Gastrocnemius medialis (tissue), 4 donors: ENCODE measurements at places on chromosomes 4 and X. TPM values are rescaled to one million over a fixed set of nuclear protein-coding genes. Genes with fewer than 3 reads are reported as not detected.
A peak's percentile ranks its signal among the peaks of the same experiment; 100 is the strongest.

GRCh38 chr4:156948133-156948532, 23.5 kb downstream of the PDGFC start:
- DNase-seq, result no peak

DNA sequence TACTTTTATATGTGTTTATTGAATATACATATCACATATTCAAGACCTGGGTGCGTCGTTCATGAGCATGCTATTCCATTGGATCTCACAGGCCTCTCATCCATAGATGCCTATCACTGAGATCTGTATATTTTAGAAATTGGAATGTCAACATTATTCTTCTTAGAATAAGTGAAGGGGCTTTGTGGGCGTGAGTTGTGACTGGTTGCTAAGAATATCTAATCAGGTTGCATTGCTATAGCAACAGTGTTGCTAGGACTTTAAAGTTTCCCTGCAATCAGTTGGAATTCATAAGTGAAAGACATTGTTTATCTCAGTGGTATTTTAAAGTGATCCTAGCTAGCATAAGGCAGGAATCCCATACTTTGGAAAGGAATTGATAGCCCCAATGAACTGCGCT, 36.7 kb upstream of the ANK2 start:
- no peak for DNase-seq

- no peak for DNase-seq
Observed at GRCh38 chr4:11182586-11183355, 245.9 kb downstream of the HS3ST1 start.

GRCh38 chrX:23765449-23765848, 17.5 kb upstream of the SAT1 start:
- DNase-seq, result no peak

- no peak for DNase-seq
Observed at GRCh38 chr4:102824398-102824797, 3.0 kb downstream of the UBE2D3 start.

GRCh38 chr4:76897536-76898384, at the start of gene SOWAHB:
TSS of gene SOWAHB (minus strand) at chr4:76898144. CDS start at chr4:76897849, 295 bp downstream.
- no peak for DNase-seq

GRCh38 chr4:64251781-64252180, 157.5 kb downstream of the TECRL start:
- no peak for DNase-seq

- no peak for DNase-seq
Observed at GRCh38 chr4:156829201-156829873, 142.3 kb downstream of the PDGFC start.

GRCh38 chr4:11158971-11159370, 269.7 kb downstream of the HS3ST1 start:
- no peak for DNase-seq

DNA sequence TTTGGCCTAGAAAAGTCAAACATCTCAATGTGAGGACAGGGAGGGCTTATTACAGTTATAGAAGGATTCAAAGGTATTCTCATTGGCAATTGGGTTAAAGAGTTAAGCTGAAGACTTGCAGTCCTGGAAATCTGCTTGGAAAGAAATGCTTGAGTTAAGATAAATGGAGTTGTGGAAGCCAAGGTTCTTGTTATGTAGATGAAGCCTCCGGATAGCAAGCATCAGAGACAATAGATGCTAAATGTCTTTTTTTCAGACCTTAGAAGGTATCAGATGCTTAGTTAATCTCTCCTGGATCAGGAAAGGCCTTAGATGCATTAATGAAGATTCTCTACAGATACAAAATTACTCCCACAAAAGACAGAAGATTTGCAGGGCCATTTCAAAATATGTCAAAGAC, 299.3 kb downstream of the CFAP47 start:
- DNase-seq, result no peak

GRCh38 chrX:126141014-126141413, 25.1 kb downstream of the DCAF12L2 start:
- DNase-seq, result no peak

DNA sequence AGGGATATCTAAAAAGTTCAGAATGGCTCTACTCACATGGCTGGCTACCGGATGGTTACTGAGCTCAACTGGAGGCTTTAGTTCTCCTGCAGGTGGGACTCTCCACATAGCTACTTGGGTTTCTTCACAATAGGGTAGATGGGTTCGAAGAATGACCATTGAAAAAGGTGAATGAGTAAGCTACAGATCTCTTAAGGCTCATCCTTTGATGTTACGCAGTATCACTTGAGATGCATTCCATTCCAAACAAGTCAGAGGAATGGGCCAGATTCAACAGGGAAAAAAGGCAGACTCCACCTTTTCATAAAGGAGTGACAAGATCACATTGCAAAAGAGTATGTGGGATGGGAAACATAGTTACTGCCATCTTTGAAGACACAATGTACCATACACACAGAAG, 52.6 kb downstream of the DDX53 start:
- DNase-seq, result no peak

DNA sequence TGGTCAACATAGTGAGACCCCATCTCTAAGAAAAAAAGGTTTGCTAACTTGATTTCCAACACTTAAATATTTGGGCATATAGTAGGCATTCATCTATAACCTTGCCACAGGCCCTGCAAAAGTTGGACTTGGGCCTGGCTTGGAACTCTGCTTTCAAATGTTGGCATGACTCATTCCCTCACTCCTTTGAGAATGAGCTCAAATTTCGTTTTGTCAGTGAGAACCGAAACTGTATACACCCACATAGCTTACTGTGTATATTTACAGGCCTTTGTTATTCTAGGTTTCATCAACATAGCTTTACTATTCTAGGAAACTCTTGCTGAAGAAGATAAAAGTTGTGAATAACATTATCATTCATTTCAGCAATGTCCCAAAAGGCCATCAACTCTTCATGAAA, 88.7 kb upstream of the ELOVL6 start:
- peak; percentile 38 for DNase-seq

DNA sequence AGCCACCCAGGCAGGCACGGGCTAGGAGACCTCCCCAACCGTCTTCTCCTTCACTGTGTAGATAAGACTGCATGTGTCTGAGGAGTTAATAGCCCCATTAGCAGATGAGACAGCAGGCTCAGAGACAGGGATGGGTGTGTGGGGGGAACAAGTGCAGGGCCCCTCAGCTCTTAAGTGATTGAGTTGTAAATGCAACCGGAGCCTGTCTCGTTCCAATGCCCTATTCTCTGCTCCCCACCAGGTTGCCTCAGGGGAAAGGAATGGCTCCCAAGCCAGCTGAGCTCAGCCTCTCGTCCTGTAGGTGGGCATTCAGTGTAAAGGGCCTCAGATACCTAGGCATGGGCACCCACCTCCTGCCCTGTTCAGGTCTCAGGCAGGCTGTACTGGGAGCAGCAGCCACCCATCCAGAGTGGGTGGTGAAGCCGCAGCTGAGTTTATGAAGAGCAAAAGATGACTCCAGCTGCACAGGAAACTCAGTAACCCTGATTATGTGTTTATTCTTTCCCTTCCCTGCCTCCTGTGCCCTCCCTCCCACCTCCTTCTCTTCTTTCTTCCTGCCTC, 87.3 kb downstream of the PJA1 start:
- no peak for DNase-seq

DNA sequence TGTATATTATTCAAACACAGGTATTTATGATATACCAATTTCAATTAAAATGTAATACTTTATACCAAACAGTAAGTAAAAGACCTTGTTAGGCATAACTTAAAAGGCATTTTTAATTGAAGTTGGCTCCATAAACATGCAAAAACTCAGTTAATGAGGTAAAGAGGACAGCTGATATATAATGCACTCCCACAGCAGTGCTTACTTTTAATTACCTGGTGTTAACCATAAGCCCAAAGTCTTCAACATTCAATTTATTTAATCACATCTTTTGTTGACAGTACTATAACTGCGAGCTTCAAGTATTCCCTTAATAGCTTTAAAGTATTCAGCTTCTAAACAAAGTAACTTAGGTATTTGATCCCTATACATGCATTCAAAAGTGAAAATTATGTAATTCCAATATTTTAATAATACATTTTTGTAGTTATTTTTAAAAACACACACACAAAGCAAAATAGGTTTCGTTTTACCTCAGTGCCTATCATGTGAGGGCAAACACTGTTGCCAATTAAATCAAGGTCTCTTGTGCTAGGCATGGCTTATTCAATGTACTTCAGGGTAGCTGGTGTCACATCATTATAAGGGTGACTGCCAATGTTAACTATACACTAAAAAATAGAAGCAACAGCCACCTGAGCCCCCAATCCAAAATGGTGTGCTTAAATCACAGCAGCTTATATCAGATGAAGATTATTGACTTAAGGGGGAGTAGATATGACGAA, 197.1 kb downstream of the LRBA start:
- no peak for DNase-seq

DNA sequence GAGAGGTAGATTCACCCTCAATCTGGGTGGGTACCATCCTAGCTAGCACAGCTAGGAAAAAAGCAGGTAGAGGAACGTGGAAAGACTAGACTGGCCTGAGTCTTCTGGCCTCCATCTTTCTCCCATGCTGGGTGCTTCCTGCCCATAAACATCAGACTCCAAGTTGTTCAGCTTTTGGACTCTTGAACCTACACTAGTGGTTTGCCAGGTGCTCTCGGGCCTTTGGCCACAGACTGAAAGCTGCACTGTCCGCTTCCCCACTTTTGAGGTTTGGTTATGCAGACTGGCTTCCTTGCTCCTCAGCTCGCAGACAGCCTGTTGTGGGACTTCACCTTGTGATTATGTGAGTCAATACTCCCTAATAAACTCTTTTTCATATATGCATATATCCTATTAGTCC, 36.4 kb upstream of the UGT2B4 start:
- DNase-seq, result no peak

- DNase-seq, result no peak
Observed at GRCh38 chrX:14398725-14399124, 130.6 kb upstream of the GLRA2 start.

GRCh38 chr4:81353861-81354260, 117.8 kb downstream of the RASGEF1B start:
- DNase-seq, result no peak

- DNase-seq, result no peak
Observed at GRCh38 chr4:152607178-152607577, 71.3 kb upstream of the FBXW7 start.

GRCh38 chrX:149948016-149948415, 9.7 kb upstream of the EOLA2 start:
- DNase-seq, result no peak

GRCh38 chr4:176844448-176844847, 51.7 kb upstream of the VEGFC start:
- no peak for DNase-seq

DNA sequence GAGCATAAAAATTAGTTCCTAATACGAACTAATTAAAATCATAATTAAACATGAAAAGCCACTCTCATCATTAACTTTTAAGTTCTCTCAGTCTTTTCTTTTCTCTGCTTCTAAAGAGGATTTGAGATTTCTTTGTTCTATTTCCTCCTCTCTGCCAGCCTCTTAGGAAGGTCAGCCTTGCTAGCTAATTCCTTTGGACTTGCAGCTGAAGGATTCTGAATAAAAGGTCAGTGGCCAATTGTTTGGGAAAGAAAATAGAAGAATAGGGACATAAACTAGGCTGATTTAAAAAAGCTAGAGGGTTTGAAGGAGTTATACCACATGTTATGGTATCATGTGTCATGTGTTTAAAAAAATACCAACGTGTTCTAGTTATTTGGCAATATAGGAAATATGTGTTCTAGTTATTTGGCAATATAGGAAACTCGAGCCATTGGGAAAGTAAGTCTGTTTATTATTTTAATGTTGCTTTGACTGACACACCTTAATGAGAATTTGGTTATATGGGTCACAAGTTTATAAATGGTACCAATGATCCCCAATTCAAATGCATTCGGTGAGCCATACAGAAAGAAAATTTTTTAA, 1668.7 kb upstream of the PCDH7 start:
- DNase-seq, result no peak

- no peak for DNase-seq
Observed at GRCh38 chr4:36921476-36922216, 322.9 kb upstream of the NWD2 start.

DNA sequence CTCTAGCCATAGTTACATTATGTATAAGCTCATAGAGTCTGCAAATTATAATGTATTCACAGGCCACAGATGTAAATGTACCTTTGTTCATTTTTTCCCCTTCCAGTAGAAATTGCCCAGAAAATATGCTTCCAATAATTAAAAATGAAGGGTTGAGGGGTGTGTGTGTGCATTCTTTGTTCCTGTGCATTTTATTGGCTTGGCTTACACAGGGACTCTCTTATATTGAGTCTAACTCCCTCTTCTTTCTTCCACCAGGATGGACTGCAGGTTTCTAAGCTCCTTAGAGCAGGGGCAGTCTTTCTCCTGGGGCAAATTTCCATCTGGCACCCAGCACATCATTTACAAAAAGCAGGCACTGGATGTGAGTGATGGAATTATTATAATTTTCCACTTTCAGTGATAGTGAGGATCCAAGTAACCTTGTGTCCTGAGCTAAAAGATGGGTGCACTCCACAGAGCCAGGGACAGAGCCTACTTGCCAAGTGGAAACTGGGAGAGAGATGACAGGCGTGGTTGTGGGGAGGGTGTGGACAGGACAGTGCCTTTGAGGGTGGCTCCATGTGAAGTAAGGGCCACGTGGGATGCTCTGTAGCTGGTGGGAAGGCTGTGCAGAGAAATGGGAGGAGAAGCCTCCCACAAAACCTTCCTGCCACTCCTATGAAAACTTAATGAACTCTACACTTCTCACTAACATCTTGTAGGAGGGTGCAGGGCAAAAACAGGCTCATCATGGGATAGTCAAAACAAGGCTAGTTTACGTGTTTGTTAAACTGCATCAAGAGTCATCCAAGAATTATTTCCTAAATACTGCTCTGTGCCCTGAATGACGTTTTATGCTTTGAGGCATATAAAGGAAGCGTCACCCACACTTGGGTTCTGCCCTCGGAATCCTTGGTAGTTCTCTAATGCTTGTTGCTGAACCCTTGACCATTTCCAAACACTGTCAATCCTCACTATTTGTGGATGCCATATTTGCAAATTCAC, 16.0 kb downstream of the IGFBP7 start:
- no peak for DNase-seq

GRCh38 chrX:47278691-47279090, 45.9 kb downstream of the USP11 start:
- no peak for DNase-seq

DNA sequence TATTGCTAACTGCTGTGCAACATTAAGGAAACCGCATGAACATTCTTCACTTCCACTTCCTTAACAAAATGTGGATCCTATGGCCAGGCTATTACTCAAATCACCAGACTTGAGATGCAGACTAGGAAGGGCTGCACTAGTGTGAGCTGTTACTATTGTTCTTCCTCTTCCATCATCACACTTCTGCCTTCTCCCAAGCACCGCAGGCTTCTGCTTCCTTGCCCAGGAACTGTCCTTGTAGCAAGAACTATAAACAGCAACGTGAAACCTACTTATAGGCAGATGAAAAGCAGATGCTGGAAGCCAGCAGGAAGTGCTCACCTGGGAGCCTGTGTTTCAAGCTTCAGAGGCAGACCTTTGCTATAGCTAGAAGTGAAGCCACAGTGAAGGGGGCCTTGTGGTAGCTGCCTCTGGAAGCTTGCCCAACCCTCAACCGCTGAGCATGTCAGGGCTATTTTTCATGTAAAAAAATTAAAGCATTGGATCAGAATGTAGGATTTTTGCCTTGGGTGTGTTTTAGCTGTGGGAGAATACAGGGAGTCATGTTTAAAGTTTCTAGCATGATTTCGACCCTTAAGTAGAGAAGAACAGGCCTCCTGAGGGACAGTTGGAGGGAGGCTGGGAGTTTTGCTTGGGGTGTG, 43.9 kb downstream of the CLNK start:
- DNase-seq, result no peak

The IDUA gene
- 1.7 TPM for total RNA-seq

The LNX1 gene
- 7.0 TPM for total RNA-seq

The ZDHHC15 gene
- 0.39 TPM for total RNA-seq

The PRRG3 gene
- total RNA-seq, result 0.39 TPM

The USP17L26 gene
- not detected for total RNA-seq

The MAGEA3 gene
- not detected for total RNA-seq

The LINC00632 gene
- 8.4 TPM for total RNA-seq

The VCX3B gene
- not detected for total RNA-seq

The VCX2 gene
- not detected for total RNA-seq

The DDIT4L gene
- total RNA-seq, result 90.1 TPM
